ENCODE measurements at places on chromosomes 11 and 22. TPM values are rescaled to one million over a fixed set of nuclear protein-coding genes. Genes with fewer than 3 reads are reported as not detected.

- no peak for DNase-seq
- H3K27ac ChIP-seq = no peak overlapping the region
- no peaks in the 10 kb centered on the region for H3K27me3 ChIP-seq
- H3K4me3 ChIP-seq = no peak overlapping the region
- H3K4me1 ChIP-seq = no peaks in the 10 kb centered on the region
Measured at GRCh38 chr11:42913731-42914130, 398.1 kb upstream of the API5 start.

- H3K4me1 ChIP-seq = no peaks in the 10 kb centered on the region
- DNase-seq = no peak
- no peak overlapping the region for H3K27ac ChIP-seq
- no peak overlapping the region for H3K4me3 ChIP-seq
- H3K27me3 ChIP-seq = no peaks in the 10 kb centered on the region
Measured at GRCh38 chr11:127640561-127641451, 640.2 kb upstream of the KIRREL3 start.

DNA sequence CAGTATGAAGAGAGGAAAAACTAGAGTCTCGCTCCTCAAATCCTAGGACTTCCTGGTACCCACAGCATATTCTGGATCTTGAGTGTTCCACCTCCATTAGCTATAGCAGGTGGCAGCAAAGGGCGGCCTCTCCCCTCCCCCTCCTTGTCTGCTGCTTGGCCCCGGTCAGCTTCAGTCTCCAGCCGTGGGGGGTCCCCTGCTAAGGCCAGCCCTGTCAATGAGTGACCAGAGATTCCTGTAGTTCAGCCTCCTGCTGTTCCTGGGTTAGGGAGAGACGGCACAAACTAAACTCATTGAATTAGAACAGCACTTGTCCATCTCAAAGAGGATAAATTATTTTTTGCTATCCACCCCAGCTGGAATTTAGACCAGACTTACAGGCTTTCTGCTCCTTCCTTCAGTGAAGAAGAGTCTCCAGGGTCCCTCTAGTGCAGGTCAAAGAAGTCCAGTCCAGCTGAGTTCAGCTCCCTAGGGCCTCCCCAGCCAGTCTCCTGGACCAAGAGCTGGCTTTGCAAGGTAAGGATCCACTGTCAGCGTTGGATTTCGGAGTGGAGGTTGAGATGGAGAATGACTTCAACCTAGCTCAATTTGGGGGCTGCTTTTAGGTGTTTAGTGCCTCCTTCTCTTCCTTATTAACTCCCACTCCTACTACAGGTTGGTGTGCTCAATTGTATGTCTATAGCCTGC is 1.1 kb upstream of the PHLDB1 start:
- peaks cover 60% of the 10 kb centered on the region for H3K27me3 ChIP-seq
- H3K27ac ChIP-seq = peak overlapping the region; percentile 33
- H3K4me1 ChIP-seq = peaks cover 38% of the 10 kb centered on the region
- H3K36me3 ChIP-seq = peaks cover 14% of the 10 kb centered on the region
- H3K4me3 ChIP-seq = no peak overlapping the region

GRCh38 chr11:119085437-119085847 is 761 bp downstream of the HMBS start:
- no peak for DNase-seq
- peak overlapping the region; percentile 76 for H3K4me3 ChIP-seq
- peaks cover 8% of the 10 kb centered on the region for H3K4me1 ChIP-seq
- H3K27ac ChIP-seq = peak overlapping the region; percentile 72

C1QTNF5 gene
- total RNA-seq = 4.2 TPM

DNAJB7 gene
- not detected for total RNA-seq

GRCh38 chr11:65497141-65498041 is 1.5 kb upstream of the MALAT1 start:
- peak; percentile 95 for DNase-seq
- peaks cover 16% of the 10 kb centered on the region for H3K36me3 ChIP-seq
- no peaks in the 10 kb centered on the region for H3K27me3 ChIP-seq
- H3K4me1 ChIP-seq = peaks cover 49% of the 10 kb centered on the region

MARK2 gene
- 12.7 TPM for total RNA-seq

GRCh38 chr11:70328556-70328955 is 58.1 kb downstream of the PPFIA1 start:
- peaks cover 46% of the 10 kb centered on the region for H3K36me3 ChIP-seq
- no peak overlapping the region for H3K27ac ChIP-seq
- no peak for DNase-seq
- H3K4me3 ChIP-seq = no peak overlapping the region
